Hypothalamus (tissue), 51 donors: ENCODE measurements at places on chromosomes 13 and 19.

DNA sequence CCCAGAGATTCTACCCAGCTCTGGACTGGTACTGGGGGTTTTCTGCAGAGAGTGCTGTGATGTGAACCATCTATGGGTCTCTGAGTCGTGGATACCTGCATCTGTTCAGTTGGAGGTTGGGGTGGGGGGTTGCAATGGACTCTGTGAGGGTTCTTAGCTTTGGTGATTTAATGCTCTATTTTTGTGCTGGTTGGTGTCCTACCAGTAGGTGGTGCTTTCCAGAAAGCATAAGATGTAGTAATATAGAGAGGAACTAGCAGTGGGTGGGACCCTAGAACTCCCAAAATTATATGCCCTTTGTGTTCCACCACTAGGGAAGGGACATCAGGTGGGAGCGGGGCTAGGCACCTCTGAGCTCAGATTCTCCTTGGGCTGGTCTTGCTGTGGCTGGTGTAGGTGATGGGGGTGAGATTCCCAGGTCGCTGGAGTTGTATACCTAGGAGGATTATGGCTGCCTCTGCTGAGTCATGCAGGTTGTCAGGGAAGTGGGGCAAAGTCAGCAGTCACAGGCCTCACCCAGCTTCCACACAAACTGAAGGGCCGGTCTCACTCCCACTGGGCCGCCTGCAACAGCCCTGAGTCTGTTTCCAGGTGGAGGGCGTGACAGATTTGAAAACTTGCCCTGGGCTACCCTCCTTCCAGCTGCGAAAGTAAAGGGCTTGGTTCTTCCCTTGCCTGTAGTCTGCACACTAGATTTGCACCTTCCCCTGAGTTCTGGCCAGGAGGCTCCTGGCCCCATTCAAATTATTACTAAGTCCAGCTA, 573.0 kb upstream of the SLITRK1 start:
- no peak for DNase-seq

GRCh38 chr13:58048670-58049069, 417.1 kb downstream of the PCDH17 start:
- DNase-seq, result no peak

GRCh38 chr13:36131222-36131930, at the start of gene DCLK1:
Gene DCLK1, minus strand, starts transcription at chr13:36131382.
- DNase-seq, result peak; percentile 39

DNA sequence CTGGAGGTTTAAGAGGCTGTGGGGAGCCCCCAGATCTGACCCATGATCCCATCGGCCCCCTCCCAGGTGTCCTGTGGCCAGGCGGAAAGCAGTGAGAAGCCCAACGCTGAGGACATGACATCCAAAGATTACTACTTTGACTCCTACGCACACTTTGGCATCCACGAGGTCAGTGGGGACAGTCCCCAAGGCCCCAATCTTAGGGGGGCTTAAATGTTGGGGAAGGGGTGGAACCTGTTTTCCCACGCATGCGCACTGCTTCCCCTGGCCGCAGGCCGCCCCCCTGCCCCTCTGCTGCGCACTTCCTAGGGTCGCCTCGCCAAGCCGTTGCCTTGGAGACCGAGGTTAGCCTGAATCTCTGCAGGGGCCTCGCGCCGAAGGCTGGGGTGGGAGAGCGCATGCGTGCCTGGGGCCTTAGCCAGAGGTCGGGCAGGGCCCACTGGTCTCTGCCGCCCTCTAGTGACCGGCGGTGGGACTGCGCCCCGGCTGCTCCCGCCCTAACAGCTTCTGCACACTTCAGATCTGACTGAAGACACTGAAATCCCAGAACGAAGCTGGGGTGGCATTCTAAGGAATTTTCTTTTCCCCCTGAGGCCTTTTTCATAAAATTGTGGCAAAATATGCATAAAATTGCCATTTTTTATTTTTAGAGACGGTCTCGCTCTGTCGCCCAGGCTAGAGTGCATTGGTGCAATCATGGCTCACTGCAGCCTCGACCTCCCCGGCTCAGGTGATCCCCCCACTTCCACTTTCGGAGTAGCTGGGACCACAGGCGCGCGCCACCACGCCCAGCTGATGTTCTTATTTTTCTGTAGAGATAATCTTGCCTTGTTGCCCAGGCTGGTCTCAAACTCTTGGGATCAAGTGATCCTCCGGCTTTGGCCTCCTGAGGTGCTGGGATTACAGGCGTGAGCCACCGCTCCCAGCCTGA, 3.6 kb downstream of the PRMT1 start:
- DNase-seq, result peak; percentile 90

- no peak for DNase-seq
Measured at GRCh38 chr13:113147206-113147605, 11.2 kb upstream of the PROZ start.

- no peak for DNase-seq
Measured at GRCh38 chr19:46726551-46726950, 9.6 kb upstream of the PRKD2 start.

GRCh38 chr19:54231077-54231931, 8.5 kb upstream of the LILRB3 start:
- peak; percentile 87 for DNase-seq

GRCh38 chr13:49165798-49166752, 54.1 kb upstream of the MLNR start:
- no peak for DNase-seq

DNA sequence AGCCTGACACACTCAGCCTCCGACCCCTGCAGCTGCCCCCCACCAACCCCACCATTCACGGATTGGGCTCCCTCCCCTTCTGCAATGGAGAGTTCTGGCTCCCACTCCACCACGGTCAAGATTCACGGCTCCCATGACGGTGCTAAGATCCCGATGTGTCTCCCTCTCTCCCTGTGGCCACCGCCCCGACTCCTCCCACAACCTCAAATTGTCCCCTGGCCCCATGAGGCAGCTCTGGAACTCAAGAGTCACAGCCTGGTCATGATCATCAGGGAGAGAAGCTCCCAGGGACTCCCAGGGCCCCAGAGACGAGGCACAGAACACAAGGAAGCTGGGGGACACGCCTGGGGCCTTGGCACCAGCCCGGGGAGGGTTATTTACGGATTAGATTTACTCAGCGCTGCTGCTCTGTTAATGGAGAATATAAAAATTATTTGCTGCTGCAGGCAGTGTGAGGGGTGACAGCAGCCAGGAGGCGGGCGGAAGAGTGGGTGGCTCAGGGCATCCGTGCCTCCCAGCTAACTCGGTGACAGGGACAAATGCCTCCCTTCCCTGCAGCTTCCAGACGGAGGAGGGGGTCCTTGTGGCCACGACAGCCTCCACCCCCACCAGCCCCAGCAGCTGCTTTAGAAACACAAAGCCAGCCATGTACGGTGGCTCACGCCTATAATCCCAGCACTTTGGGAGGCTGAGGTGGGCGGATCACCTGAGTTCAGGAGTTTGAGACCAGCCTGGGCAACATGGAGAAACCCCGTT, 184.2 kb downstream of the PTPRS start:
- DNase-seq, result no peak

DNA sequence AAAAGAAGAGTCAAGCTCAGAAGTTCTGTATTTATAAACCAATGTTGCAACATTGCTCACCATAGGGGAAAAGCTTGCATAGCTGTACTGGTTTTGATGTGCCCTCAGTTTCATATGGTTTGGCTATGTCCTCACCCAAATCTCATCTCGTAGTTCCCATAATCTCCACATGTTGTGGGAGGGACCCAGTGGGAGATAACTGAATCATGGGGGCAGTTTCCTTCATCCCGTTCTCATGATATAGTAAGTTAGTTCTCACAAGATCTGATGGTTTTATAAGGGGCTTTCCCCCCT, 73.9 kb downstream of the TNFRSF19 start:
- no peak for DNase-seq
